ENCODE measurements at places on chromosomes 12 and 14.
A peak's percentile ranks its signal among the peaks of the same experiment; 100 is the strongest.

GRCh38 chr12:22121224-22121623, 75.2 kb downstream of the CMAS start:
- DNase-seq: no peak

DNA sequence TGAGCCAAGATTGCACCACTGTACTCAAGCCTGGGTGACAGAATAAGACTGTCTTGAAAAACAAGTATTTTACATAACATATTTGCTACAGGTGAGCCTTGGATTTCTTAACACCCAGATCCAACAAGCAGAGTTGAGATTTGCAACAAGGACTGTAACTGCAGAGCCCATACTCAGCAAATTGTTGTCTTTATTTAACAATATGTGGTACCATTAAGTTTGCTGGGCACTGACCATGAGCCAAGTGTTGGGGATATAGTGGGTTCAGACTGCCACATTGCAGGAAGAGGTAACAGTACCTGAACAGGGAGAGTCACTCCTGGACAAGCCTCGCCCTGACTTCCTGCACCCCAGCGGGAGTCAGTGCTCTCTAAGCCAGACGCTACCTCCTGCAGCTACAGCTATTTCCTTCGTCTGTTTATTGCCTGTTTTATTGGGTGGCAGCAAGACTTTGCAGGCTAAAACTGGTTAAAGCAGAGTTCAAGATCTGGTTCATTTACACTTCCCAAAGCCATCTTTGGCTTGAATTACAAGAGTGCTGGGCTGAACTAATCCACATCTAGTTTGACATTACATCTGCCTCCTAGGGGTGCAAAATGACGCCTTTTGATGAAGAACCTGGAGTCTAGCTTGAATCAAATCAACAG, 12.5 kb downstream of the AHSA1 start:
- no peak for DNase-seq

- DNase-seq: peak; percentile 77
Observed at GRCh38 chr12:57521525-57522010, 1.1 kb upstream of the MBD6 start.

GRCh38 chr12:107109726-107110719, 16.7 kb upstream of the CRY1 start:
- DNase-seq: peak; percentile 97

- DNase-seq: no peak
Observed at GRCh38 chr14:54929556-54929955, 26.9 kb upstream of the GCH1 start.

DNA sequence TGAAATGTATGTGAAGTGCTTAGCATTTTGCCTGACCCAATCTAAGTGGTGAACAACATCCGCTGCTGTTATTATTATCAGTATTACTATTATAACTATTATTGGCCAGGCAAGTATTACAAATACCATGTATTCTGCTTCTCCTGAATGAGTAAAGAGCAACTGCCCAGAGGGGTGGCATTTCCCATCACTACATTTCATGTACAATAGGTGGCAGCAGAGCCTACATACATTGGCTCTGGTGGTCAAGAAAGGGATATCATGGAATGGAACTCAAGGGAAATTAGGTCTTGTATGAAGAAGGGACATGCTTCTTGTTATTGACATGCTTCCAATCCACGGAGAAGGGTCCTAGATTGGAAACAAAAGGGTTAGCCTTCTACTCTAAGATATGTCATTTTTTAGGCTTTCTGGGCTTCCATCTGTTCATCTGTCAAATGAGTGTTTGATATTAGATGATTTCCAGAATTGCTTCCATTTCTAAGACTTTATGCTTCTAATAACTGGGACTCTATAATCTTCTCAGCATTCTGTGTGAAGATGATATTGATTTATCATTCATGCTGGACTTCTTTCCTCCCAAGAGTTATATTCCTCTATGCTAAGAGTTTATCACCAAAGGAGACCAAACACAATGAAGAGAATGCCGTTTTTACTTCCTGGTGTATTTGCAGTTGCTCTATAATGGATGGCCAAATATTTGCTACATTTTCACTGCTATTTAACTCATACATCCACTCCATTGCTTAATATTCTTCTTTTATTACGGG, 239.1 kb downstream of the SSPN start:
- peak; percentile 44 for DNase-seq

GRCh38 chr14:29425705-29426482, 501.8 kb downstream of the PRKD1 start:
- no peak for DNase-seq

GRCh38 chr12:91173124-91173523, 9.5 kb downstream of the DCN start:
- DNase-seq: peak; percentile 89

DNA sequence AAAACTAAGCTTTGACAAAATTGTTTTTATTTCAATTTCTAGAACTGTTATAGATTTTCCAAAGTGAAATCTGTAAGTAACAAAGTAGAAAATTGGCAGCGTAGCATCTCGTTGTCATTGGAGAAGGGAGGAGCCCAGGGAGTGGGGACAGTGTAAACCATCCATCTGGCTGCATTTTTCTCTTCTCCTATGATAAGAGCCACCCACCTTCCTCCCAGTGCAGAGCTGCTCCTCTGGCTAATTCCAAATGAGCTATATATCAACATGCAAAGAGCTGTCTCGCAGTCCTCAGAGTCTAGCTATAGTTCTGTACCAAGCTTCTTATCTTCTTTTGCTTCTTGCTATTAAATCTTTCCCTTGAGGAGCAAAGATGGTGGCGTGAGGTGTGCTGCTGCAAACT, 56.6 kb downstream of the SCN8A start:
- DNase-seq: no peak

DNA sequence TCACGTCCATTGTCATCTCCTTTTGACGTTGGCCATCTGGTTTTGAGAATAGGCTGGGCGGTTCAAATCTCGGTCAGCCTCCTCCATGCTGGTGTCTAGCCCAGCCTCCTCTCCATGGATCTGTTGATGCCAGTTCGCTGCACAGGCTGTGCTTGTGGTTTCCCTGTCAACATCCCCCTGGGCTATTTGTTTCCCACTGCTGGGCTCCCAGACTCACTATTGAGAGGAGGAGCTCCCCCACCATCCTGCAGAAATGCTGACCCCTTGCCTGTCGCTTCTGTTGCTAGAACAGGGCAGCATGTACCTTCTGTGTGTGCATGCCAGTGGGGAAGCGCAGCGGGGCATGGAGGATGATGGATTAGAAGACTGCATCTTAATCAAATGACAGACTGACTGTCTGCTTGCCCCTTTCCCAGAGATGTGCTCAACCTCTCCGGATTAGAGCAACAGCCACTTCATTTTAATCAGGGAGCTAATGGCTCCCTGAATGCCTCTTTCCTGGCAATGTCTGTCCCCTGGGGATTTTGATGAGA, 170.5 kb downstream of the TSPAN9 start:
- no peak for DNase-seq

- DNase-seq: no peak
Observed at GRCh38 chr14:102907980-102908730, 14.3 kb upstream of the AMN start.

DNA sequence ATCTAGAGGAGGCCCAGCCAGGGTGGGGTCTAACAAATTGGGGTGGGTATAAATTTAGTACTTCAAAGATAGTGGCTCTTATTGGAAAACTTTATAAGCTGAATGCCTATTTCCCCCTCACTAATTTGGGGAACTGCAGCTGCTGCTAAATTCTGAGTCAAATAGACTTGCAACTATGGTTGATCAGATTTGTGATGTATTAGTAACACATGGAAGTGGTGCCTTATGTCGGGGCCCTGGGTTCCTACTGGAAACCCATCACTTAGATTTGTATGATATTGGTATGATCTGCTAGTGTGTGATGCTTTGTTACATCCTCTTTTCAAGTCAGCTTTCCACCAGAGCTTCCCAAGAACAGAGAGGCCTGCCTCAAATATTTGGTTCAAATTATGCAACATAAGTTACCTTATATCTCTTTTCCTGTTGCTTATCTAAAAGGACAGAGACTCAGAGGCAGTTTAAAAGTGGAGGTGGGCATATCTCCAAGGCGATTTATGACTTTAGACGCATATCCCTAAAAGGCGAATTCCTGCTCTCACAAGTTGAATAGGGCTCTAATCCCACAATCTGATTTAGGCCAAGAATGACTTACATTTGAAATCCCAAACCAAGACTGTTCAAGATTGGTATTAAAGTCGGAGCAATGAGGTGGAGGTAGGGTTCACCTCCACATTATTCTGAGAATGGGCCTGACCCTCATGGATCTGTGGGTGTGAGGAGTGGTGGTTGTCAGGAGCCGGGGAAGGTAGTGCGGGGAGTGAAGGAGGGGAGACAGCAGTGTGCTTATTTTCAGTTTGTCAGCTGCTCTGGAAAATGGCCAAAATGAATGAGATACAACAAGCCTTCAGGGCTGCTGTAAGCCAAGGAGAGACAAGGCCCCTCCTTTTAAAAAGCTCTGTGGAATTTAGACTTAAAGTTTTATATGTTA, 425.8 kb downstream of the RAD51B start:
- peak; percentile 98 for DNase-seq

- DNase-seq: no peak
Observed at GRCh38 chr14:32232481-32232880, 29.4 kb upstream of the RNU6-8 start.

DNA sequence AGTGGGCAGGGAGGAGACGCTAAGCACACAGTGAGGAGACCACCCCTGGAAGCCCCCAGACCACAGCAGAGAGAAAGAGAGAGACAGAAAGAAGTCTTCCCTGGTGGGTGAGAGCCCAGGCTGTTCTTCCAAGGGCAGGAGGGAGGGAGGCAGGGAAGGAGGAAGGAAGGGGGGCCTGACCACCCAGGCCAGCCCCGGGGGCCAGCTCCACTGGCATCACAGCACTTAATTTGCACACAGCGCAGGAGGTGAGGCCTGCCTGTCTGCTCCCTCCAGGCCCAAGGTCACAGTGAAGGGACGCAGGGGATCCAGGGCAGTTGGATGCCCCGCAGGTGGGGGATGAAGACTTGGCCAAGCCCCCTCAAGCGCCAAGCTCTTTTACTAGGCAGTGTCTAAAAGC, 141.9 kb upstream of the C14orf180 start:
- DNase-seq: no peak

DNA sequence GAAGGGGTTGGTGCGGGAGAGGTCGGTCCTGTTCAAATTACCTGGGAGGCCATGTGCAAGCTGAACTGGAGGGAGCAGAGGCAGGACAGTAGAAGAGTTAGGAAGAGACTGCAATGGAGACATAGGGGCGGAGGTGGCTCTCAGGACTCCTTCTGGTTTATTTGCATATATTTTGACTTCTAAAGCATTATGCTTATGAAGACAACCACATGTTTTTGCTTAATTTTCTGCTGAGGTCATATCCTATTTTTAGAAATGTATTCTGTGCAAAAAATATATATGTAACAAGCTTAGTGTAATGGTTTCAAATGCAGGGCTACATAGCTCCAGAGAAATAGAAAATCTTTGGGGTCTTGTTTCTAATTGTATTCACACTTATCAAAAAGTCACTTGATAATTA, 137.0 kb upstream of the MDM1 start:
- DNase-seq: peak; percentile 31

DNA sequence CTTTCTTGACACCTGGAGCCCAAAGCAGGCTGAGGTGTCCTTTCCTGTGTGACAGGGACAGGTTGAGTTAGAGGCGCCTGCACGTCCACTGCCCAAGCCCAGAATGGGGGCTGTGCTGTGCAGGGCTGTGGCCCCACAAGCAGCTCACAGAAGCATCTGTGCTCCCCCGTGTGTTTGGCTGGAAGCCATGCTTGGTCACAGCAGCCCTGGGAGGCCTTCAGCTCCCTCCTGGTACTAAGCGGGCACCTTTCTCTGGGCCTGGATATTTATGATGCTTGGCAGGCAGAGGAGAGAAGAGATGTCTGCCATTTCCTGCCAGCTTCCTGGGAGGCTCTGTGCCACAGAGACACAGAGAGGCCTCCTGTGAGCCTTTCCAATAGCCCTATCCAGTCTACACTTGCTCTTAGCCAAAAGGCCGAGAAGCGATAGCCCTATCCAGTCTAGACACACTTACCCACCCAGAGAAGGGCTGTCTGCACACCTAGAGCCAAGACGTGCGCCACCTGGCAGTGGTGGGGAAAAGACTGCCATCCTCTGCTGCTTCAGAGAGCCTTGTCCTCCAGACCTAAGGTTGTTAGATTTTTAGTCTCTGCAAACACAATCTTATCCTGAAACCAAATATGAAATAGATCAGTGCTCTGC, 117.4 kb downstream of the GCH1 start:
- DNase-seq: peak; percentile 47

DNA sequence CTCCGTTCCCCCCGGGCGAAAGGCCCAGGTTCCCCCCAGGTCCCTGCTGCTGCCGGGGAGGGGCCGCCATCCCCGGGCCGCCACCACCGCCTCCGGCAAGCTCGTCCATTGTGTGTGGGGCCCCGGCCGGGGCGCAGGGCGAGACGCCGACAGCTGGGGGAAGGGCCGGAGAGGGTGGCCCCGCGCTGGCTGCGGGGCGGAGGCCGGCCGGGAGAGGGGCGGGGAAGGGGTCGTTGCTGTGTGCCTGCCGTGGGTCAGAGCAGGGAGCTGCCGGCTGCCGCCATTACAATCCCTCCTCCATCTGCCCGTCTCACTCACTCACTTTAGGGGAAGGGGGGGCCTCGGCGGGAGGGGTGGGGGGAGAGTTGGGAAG, at the start of gene STRN3:
TSS of gene STRN3 (minus strand) at position 303 of the 373 bp plus-strand sequence. CDS start at position 109, 194 bp downstream.
- DNase-seq: no peak
